ENCODE measurements at places on chromosomes 6 and 20. TPM values are rescaled to one million over a fixed set of nuclear protein-coding genes. Genes with fewer than 3 reads are reported as not detected.

PLN gene
- not detected for total RNA-seq

C6orf136 gene
- 5.6 TPM for total RNA-seq

ID4 gene
- 0.60 TPM for total RNA-seq

C20orf202 gene
- total RNA-seq = not detected

DNAH8 gene
- total RNA-seq = not detected

PTPRT gene
- not detected for total RNA-seq

TRIM40 gene
- total RNA-seq = not detected

RAB32 gene
- total RNA-seq = 74.3 TPM

TNNC2 gene
- not detected for total RNA-seq

GGTLC1 gene
- not detected for total RNA-seq

PRRT1 gene
- total RNA-seq = 0.20 TPM

BCL2L1 gene
- 40.7 TPM for total RNA-seq

HLA-DPA1 gene
- total RNA-seq = 3.0 TPM

FRK gene
- under 0.01 TPM for total RNA-seq

CITED2 gene
- 15.9 TPM for total RNA-seq

SLC22A1 gene
- total RNA-seq = not detected

FAM135A gene
- total RNA-seq = 9.1 TPM

GPR31 gene
- total RNA-seq = not detected

HELZ2 gene
- 21.1 TPM for total RNA-seq

TSPO2 gene
- total RNA-seq = not detected

MAPK13 gene
- total RNA-seq = 3.2 TPM

TOMM34 gene
- total RNA-seq = 13.7 TPM

RAET1L gene
- not detected for total RNA-seq

BPIFA1 gene
- total RNA-seq = not detected

CPNE5 gene
- 5.7 TPM for total RNA-seq

PKIB gene
- not detected for total RNA-seq
